ENCODE measurements at places on chromosomes 5 and 9.

GRCh38 chr5:80195837-80196400, 59.9 kb downstream of the SERINC5 start:
- DNase-seq = no peak

DNA sequence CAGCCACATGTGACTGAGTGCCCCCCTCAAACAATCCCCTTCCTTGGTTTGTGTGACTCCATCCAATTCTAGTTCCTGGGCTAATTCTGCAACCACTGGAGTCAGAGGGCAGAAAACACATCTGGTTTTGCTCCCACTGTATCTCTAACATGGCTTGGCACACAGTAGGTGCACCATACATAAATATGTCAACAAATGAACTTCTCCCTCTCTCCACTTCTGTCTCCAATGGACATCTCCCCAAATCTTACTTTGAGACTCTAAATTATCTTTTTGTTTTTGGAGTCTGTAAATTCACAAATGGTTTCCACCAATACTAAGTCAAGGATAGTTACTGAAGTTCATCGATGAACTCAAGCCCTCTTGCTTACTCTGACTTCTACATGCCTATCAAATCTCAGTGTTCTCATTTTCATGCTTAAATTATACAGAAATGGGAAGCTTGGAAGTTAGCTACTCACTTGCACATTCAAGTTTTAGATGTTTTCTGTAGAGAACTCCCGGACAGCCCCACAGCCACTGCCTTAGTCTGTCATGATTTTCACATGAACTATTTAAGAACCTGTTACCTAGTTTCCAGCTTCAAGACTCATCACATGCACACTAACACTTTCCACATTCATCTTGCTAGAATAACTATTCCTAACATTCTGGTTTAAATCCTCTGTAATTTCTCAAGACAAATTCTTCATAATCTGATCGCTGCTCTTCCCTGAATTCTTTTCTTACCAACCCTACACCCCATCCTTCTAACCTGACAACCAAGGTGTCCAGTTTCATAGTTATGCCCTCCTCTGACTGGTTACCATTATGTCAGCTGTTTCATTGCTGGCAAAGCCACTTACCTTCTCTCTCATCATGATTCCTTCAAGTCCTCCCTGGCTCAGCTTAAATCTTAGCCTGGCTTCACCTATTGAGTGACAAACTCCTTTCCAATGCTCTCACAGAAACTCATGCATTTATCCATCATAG, 6.0 kb downstream of the RPL37 start:
- DNase-seq = no peak

DNA sequence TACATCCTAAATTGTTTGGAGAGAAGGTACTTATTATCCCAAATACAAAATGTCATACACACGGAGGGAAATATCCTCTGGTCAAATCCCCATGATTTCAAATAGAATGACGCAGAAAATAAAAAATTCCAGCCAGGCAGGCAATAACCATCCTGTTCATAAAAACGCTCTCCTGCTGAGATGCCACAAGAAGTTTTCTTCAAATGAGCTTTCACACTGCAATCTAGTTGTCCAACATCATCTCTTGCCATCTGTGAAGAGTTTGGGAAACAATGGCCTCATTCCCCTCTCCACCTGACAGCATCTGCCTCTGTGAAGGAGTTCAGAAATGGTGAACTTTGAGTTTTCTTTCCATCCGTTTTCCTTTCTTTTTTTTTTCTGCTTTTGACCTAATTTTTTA, 83.3 kb upstream of the SLC30A5 start:
- no peak for DNase-seq

- no peak for DNase-seq
Observed at GRCh38 chr5:150497274-150497988, 10.5 kb upstream of the NDST1 start.

DNA sequence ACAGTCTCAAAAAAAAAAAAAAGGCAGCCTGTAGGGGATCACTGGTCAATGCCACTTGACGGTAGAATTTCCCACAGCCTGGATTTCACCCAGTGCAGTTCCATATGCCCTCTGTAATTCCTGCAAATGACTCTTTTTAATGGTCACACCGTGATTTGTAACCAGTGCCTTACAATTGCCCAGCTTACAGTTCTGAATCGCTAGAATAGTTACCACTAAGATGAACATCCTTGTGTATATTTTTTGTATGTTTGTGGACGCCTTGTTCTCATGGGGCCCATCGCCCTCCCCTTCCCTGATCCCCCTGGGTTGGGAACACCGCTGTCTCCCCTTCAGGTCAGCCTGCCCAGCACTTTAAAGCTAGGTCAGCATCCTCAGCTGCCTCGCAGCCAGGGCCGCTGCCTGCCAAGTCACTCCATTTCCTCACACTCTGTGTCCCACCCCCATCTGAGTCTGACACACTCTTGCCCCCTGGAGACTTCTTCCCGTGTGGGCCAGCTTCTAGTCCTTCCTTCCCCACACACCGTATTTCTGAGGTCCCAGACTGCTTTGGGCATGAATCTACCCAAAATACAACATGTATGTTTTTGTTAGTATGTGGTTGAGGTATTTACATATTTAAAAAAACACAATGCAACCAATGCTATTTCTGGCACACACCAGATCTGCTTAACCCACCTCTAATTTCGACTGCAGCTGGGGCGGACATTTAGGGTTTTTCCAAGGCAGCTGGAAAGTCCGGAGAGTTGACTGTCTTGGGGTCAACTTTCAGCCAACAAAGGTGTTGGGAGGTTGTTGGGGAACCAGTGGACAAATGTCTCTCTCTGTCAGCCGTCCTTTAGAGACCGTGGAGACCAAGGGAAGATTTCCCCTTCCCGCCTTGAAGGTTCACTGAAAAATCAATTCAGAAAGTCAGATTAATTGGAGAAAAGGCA, 120.5 kb upstream of the NEK6 start:
- no peak for DNase-seq

GRCh38 chr9:98094316-98094715, 24.7 kb downstream of the TRIM14 start:
- DNase-seq = no peak

DNA sequence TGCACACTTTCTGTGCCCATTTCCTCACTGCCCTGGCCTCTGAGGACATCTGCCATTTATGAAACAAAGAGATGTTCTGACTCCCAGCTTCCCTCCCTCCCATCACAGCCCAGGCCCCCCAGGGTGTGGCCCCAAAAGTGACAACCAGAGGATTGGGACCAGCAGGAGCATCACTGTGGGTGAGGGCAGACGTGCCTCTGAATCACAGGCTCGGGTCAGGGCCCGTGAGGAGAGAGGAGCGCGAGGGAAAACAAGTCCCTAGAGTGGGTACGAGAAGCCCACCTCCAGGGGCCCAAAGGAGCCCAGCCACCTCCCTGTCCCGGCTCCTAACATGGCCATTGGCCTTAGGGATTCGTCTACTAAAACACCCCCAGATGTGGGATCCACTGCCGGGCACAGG, 138.0 kb upstream of the FSTL4 start:
- DNase-seq = no peak

DNA sequence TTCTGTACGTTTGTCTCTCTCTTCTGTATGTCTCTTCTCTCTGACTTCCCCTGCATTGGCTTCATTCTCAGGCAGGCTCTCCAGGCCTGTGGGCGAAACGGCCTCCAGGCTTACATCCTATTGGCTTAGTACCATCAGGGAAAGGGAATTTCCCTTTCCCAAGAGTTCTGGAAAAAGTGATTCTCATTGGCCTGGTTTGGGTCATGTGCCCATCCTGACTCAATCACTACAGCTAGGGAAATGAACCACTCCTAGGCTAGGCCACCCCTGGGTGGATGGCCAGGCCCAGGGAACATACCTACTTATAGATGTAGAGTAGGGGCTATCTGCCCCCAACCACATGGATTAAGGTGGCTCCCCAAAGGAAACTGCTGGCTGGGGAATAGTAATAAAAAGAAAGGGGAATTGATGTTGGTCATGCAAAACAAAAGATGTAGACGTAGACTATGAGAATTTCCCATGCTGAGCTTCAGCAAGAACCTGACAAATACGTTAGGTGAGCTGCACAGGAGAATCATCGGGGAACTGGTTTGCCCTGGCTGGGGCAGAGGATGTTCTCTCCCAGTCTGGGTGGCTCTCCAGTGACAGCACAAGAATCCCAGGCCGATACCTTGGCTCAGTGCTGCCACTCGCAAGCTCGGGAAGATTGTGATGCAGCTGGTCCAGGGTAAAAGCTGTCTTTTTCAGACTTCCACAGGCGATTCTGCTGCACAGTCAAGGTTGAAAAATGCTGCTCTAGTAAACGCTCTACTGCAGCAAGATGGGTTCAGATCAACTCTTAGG, 3.7 kb upstream of the EGR1 start:
- no peak for DNase-seq

DNA sequence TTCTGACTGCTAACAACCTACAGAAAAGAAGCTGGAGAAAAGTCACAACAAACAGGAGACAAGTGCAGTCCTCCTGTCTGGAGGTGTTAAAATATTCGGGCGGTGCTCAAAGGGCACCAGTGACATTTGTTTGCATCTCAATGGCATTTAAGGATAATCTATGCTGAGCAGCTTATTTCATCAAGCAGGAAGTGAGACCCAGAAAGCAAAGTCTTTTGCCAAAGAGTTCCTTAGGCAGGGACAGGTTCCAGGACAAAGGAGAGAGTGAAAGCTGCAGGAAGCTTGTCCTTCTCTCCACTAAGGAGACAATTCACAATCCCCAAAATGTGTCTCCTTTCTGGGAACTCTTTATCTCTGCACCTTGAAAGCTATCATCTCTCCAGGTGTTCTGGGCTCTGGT, 38.7 kb upstream of the CDK20 start:
- no peak for DNase-seq

DNA sequence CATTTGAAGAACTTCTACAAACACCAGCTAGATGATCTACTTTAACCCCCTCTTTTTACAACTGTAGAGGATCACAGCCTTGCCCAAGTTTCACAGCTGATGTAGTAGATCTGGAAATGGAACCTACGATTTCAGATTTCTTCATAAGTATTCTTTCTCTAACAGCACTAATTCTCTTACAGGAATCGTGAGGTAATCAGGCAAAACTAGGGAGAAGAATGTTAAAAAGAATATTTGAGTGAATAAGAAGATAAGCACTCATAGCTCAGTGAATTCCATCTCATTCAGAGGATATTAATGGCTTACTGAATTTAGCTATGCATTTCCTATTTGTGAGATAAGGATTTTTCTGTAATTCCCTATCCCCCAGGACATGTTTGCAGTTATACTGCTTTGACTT, 42.1 kb downstream of the NADK2 start:
- DNase-seq = no peak

DNA sequence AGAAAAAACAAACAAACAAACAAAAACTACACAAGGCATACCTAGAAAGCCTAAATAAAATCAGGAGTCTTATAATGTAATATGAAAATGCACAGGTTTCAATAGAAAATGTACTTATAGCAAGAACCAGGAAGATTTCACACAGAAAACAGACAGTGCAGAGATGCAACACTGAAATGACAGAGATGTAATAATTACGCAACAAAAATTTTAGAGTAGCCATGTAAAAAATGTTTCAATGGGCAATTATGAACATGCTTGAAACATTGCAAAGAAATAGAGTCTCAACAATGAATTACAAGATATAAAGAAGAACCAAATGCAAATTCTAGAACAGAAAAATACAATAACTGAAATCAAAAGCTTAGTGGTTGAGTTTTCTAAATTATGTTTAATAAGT, 405.9 kb downstream of the PLK2 start:
- no peak for DNase-seq
